ENCODE measurements at places on chromosomes 12 and 14.

DNA sequence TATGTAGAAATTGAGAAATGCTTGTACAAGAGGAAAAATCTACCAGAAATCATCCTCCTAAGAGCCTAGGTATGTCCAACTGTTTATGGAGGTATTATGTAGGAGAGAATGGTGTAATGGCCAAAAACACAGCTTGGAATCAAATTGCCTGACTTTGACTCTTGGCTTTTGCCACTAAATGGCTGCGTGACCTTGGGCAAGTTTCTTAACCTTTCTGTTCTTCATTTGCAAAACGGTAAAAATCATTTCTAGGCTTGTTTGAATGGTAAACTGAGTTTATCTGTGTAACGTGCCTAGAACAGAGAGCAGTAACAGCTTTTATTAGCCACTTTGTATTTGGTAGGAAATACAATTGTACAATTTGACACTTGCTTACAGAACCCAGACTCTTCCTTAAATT is 4.9 kb upstream of the GRIP1 start:
- no peak for DNase-seq

DNA sequence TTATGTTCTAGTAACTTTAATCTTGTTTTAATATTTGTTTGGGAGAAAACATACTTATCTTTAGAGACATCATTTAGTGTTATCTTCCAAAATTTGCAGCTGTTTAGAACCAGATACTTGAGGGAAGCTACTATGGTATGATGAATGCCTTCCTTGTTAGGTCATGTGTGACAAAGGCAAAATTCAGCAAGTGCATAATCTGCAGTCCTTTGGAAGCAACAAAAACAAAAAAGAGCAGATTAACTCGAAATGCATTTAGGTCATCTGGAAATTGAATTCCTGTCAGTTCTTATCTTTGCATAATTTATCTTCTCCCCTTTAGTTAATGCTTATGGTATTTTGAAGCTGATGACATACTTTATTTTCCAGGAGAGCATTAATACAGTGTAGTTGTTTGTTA is 3.5 kb downstream of the FBXO34 start:
- peak; percentile 52 for DNase-seq

GRCh38 chr12:66061557-66062289 is 68.8 kb downstream of the LLPH start:
- peak; percentile 31 for DNase-seq

DNA sequence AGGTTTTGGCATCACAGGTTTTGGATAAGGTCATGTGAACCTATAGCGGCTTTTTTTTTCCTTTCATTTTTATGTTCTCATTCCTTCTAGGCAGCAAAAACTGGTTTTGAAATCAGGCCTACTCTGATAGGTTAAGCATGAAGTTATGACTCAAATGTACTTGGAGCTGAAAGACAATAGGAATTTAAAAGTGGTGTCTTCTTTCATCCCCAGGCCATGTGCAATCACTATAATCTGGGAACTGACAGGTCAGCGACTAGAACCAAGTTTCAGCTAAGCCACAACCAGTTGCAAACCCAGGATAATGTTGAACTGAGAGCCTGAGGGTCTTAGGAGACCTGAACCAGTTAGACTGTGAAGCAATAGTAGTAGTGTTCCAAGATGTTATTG is 74.3 kb downstream of the ANO6 start:
- DNase-seq, result peak; percentile 83

- peak; percentile 68 for DNase-seq
Measured at GRCh38 chr14:103423050-103423461, 37.8 kb downstream of the MARK3 start.

- DNase-seq, result no peak
Measured at GRCh38 chr12:131592972-131593371, 117.9 kb upstream of the SFSWAP start.

DNA sequence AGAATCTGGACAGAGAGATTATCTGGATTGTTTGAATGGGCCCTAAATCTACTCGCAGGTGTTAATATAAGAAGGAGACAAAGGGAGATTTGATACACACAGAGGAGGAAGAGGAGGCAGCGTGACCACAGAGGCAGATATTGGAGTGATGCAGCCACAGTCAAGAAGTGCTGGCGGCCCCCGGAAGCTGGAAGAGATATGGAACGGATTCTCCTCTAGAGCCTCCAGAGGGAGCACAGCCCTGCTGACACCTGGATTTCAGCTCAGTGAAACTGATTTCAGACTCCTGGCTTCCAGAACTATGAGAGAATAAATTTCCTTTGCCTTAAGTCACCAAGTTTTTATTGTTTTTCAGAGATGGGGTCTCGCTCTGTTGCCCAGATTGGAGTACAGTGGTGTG is 9.2 kb upstream of the TC2N start:
- DNase-seq, result no peak

DNA sequence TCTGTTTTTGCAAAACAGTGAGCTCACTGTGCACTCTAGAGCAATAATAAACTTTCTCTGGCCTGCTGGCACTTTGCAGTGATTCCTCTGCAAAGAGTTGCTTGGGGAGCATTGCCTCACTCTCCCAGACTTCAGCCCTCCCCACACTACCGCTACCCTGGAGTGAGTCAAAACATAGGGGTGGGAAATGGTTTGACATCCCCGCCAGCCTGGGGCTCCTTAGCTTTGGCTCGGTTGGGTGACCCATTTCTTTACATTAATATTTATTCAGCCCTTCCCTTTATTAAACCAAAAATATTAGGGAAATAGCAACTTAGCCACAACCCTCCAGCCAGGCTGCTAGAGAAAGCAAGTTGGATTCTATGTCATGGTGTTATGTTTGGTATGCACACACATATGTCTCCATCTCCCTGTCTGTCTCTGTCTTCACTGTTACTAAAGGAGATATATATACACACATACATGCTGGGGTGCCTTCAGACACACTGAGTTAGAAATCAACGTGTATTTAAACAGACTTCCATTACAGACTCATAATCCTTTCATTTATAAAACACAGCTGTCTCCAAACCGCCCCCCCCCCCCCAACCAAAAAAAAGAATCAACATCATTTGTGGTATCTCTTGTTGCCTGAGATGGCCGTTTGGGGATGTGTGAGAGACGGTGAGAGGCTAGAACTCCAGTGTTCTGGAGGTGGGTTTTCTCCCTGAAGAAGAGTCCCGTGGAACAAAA is 3.4 kb upstream of the IRF2BPL start:
- DNase-seq, result peak; percentile 80

GRCh38 chr14:44955528-44955927 is 6.2 kb downstream of the KLHL28 start:
- DNase-seq, result no peak

DNA sequence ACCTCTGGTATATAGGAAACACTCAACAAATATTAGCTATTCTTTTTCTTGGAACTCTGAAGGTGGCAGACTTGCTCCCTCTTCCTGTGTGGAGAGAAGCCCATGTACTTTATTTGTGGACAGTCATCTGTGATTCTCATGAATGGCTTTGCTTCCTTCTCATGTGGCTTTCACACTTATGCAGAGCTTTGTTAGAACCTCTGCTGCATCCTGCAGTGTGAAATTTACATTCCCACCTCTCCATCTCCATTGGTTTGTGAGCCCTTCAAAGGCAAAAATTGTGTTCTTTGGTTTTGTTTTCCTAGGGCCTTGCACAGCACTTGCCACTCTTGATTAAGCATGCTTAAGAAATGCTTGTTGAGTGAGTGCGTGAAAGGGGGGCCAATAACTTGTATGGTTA is 51.9 kb downstream of the BICD1 start:
- DNase-seq, result no peak

DNA sequence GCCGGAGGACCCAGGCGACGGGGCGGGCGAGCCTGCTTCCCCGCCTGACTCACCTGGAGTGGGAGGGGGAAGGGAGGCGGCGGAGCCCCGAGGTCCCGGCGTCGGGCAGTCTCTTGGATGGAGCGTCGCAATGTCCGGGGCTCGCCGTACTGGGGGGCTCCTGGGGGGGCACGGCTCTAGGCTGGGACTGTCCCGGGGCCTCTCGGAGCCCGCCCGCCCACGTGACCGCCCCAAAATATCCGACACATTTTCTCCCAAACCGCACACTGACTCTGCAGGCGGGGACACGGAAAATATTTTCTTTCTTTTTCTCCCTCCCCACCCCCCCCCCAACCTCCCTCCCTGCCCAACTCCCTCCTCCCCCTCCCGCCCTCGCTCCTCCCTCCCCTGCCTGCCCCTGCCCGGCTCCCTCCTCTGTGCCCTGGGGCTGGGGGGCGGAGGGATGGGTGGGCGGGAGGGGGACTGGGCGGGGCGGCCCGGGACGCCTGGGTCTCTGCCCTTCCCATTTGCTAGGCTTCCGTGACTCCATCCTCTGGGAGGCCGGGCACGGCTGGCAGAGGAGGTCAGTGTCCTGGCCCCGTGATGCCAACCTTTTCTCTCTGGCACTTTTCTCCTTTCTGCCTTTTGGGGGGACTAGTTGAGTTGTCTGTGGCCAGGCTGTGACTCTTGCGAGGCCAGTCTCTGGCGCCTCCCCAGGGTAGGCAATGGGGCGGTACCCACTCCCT is at the start of gene RARG:
TSS of gene RARG (minus strand) at position 289 of the 725 bp plus-strand sequence. CDS start 4,664 bp downstream, outside the sequence.
- DNase-seq, result peak; percentile 35

GRCh38 chr12:47085815-47086252 is 6.1 kb upstream of the AMIGO2 start:
- peak; percentile 77 for DNase-seq

DNA sequence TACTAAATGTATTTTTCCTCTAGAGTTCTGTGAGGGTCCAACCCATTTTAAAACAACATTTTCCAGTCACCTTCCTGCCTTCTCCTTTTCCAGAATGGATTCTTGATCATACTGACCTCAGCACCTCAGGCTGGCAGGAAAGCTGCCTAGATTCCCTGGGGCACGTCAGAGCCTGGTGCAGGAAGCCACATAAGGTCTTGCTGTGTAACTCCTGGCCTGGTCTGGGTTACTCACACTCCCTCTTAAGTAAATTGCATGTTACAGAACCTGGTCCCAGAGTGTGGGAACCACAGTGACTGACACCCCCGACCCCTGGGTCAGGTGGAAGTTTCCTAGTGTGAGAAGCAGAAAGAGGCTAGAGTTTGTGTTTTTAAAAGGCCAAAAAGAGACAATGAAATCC is 209.8 kb downstream of the SPTSSA start:
- DNase-seq, result no peak

DNA sequence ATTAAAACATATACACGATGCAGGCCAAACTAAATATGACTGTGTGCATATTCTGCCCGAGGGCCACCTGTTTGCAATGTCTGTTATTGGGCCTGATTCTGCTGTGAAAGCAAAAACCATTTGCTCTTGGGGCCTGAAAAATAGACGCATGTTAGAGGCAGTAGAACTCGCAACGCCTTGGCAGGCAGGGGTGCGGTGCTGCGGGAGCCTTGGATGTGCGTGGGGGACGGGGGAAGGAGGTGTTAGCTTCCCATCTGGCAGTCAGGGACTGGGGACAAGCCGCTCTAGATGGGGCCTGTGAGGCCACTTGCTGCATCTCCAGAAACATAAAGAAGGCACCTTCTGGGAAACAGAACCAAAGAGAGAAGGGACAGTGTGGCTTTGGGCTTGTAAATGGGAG is 216.3 kb downstream of the PHETA1 start:
- no peak for DNase-seq

- no peak for DNase-seq
Measured at GRCh38 chr12:54292931-54293241, 7.9 kb downstream of the NFE2 start.

DNA sequence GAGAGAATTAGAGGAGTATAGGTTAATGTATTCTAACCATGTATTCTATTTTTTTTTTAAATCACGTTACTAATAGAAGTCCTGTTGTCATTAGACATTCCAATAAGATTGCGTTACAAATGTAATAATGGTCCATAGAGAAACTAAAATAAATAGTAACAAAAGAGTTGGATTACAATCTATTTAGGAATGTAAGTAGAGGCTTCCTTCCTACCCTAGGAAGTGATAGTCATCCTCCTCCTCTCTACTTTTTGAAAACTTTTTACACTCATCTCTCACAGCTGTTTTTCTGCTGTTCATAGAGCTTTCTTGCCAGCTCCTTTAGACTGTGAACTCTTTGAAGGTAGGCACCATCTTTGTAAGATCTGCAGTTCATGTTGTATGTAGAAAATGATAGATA is 23.6 kb downstream of the TRHDE start:
- DNase-seq, result no peak

DNA sequence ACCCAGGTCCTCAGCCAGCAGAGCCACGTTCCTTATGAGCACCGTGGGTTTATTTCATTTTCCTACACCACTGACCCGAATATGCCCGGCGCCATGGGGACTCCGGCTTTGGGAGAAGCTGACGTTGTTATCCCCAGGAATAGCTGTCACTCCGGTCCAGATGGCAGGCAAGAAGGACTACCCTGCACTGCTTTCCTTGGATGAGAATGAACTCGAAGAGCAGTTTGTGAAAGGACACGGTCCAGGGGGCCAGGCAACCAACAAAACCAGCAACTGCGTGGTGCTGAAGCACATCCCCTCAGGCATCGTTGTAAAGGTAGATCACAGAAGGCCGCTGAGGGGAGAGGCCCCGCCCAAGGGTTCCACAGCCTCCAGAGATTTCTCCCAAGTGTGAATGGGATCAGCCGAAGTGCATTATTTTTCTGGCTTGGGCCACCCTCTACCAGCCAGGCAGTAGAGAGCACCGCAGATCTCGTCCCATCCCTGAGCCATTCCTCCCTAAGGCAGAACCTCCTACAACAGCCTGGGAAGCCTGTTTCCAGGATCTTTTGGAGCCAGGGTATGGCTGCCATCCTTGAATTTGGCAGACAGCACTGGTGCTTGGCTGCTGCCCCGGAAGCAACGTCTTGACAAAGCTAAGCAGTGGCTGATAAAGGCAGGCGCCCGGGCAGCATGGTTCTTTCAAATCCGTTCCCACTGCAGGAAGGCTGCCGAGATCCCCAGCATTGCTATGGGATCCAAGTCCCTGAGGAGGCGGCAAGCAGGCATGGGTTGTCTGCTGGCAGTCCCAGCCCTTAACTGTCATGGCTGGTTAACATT is 17.8 kb downstream of the CDK2AP1 start:
- no peak for DNase-seq

GRCh38 chr14:88168498-88169165 is 154.4 kb downstream of the KCNK10 start:
- DNase-seq, result peak; percentile 63

DNA sequence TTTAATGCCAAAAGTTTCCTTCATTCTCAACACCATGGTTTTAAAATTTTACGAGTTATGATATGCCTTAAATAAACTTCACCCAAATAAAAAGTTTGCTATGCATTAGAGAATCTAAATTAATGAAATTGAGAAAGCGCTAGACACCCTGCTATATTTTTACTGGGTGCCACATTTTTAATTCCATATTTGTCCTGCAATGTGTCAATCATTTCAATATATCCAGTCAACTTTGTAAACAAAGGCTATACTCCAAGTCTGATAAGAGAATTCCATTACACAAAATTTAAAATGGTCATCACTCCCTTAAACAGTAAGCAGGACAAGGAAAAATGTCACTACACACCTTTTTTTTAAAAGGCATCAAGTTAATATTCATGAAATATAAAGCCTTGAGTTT is 1.9 kb downstream of the PPP1R12A start:
- no peak for DNase-seq

DNA sequence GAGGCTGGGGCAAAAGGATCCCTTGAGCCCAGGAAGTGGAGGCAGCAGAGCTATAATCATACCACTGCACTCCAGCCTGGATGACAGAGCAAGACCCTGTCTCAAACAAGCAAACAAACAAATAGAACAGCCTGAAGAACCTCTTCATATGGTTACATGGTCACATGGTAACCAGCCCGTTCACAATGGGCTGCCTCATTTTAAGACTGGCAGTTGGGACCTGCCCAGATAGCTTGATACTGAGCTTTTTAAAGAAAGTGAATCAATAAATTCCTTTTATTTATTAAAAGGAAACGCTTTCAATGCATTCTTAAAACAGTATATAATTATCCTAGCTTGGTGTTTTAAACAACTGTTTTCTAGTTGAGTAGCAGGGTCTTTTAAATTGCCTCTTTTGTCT is 10.5 kb downstream of the MLXIP start:
- no peak for DNase-seq

GRCh38 chr14:104309657-104310369 is 171.4 kb downstream of the KIF26A start:
- DNase-seq, result no peak

All from fibroblast of pulmonary artery (primary cell).